ENCODE measurements at places on chromosomes 6 and 20. TPM values are rescaled to one million over a fixed set of nuclear protein-coding genes. Genes with fewer than 3 reads are reported as not detected.

- peak overlapping the region; percentile 77 for H3K27ac ChIP-seq
- peaks cover 2% of the 10 kb centered on the region for H3K27me3 ChIP-seq
- DNase-seq = no peak
- H3K36me3 ChIP-seq = peaks cover 1% of the 10 kb centered on the region
Measured at GRCh38 chr6:90319979-90320685, 23.5 kb upstream of the BACH2 start.

DNA sequence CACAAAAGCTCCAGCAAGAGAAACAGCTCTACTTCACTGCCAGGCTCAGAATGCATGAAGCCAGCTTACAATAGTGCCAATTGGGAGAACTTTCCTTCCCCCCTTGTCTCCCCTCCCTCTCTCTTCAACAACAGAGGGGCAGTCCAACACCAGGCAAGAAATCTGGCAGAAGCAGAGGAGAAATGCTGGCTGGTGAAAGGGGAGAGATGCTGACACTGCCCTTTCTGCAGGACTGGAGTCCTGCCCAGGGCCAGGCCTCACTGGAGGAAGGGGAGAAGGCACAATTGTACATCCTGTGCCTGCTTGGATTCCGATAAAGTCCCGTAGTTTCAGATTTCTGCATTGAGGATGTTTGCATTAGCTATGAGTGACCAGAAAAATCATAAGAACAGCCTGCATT is 148.6 kb downstream of the LRRC1 start:
- no peak for DNase-seq
- no peak overlapping the region for H3K27ac ChIP-seq
- no peaks in the 10 kb centered on the region for H3K36me3 ChIP-seq

DNA sequence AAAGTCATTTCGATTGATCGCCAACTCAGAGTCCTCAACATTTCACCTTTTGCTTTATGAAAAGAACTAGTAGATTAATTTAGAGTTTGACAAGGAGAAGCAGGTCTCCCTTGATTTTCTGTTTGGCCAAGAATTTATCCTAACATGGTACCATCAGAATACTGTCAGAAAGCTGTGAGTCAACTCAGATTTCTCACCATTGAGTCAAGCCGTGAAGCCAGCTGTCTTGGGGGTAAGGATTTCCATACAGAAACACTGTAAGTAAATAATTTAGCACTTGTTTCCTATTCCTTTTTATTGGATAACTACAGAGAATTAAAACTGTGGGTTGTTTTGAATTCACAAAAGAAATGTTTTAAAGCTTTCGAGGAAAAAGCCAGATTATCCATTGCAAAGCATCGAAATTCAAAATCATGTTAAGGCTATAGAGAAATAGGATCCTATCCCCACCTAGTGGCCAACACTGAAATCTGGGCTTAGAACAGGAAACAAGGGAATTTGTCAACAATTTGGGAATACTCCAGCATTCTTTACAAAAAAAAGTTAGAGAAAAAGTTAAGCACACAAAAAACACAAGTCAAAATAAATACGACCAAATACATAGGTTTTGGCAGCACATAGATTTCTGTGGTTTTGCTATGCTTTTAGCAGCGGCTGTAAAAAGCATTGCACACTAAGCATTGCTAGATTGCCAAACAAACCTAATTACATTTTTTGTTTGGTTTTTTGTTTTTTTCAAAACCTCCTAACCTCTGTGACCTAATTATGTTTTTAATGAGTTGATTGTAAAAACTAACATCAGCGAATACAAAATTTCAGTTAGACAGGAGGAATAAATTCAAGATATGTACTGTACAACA is 44.2 kb downstream of the COL11A2 start:
- H3K27ac ChIP-seq = no peak overlapping the region
- H3K4me3 ChIP-seq = no peak overlapping the region
- H3K4me1 ChIP-seq = peaks cover 3% of the 10 kb centered on the region
- H3K36me3 ChIP-seq = peaks cover 2% of the 10 kb centered on the region

DNA sequence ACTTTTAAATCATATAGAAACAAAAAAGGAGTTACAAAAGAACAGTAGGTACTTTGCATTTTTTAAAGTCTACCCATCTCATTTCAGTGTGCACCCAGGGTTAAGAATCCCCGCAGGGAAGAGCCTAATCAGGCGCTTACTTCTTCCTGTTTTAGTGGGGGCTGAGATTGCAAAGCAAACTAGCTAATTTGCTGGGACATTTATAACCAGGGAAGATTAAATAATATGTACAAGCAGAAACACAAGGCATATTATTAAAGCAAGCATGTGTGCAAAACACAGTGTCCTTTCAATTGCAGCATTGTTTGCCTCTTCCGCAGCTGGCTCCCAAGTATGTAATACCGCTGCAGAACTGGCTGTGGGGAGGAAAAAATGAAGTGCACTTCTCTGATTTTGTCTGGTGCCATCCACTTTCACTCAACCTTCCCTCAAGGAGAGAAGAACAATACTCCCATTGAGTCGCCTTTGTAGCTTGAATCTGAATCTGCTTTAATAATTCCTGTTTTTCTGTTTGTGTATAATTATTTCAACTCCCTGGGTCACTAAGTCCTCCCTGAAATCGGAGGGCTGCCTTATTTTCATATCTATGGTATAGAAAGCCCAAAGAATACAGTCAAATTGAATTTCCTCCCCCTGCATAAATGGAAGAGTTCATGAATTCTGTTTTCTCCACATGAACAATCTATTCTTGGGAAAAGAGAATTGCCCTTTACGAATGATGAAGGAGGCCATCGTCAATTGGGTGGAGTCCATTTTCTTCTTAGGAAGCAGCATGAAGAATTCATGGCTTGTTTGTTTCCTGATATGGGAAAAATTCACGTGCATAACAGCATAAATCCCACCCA is 23.3 kb upstream of the BCAS1 start:
- no peak for DNase-seq
- peaks cover 21% of the 10 kb centered on the region for H3K27me3 ChIP-seq
- no peak overlapping the region for H3K27ac ChIP-seq
- no peaks in the 10 kb centered on the region for H3K36me3 ChIP-seq
- no peak overlapping the region for H3K4me3 ChIP-seq
- no peaks in the 10 kb centered on the region for H3K4me1 ChIP-seq

GRCh38 chr6:70846207-70846835 is 110.5 kb downstream of the B3GAT2 start:
- no peak overlapping the region for H3K4me3 ChIP-seq
- DNase-seq = no peak
- no peaks in the 10 kb centered on the region for H3K4me1 ChIP-seq
- H3K27ac ChIP-seq = no peak overlapping the region

- H3K4me3 ChIP-seq = no peak overlapping the region
- no peaks in the 10 kb centered on the region for H3K27me3 ChIP-seq
- H3K4me1 ChIP-seq = no peaks in the 10 kb centered on the region
- H3K36me3 ChIP-seq = no peaks in the 10 kb centered on the region
- H3K27ac ChIP-seq = no peak overlapping the region
- no peak for DNase-seq
Measured at GRCh38 chr6:22328474-22328873, 31.6 kb upstream of the PRL start.

DNA sequence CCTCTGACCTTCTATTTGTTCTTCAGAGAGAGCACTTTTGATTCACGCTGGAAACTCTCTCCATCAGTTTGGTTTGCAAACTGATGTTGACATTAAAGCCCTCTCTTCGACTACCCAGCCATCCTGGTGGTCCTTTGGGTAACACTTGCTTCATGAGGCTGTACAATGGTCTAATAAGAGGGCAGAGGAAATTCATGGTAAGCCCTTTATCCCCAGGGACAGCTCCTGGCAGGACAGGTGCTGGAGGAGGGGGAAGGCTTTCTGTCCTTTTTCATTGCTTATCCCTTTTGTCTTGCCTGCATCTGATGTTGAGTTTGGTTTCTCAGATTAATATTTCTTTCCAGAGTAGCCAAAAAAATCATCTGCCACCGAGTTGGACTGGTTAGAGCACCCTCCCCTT is 52.1 kb upstream of the CD93 start:
- no peak overlapping the region for H3K27ac ChIP-seq
- DNase-seq = no peak
- no peak overlapping the region for H3K4me3 ChIP-seq
- H3K36me3 ChIP-seq = no peaks in the 10 kb centered on the region
- peaks cover 26% of the 10 kb centered on the region for H3K4me1 ChIP-seq
- peaks cover 4% of the 10 kb centered on the region for H3K27me3 ChIP-seq

DNA sequence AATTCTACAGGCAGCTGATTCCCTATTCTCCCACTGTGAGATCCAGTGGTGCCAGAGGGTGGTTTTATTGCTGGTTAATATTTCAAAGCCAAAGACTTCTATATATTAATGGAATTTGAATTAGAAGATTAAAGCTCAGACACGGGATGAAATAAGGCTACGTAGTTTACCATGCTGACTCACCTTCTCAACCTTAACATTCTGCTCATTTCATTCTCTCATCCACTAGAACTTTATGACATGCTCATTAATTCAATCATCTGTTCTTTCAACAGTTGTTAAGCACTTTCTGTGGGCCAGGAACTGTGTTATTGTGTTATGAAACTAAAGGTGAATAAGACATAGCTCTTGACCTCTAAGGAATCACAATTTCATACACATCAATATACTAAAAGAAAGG is 456.9 kb upstream of the MAP3K7 start:
- H3K4me1 ChIP-seq = no peaks in the 10 kb centered on the region
- DNase-seq = no peak
- H3K4me3 ChIP-seq = no peak overlapping the region

DNA sequence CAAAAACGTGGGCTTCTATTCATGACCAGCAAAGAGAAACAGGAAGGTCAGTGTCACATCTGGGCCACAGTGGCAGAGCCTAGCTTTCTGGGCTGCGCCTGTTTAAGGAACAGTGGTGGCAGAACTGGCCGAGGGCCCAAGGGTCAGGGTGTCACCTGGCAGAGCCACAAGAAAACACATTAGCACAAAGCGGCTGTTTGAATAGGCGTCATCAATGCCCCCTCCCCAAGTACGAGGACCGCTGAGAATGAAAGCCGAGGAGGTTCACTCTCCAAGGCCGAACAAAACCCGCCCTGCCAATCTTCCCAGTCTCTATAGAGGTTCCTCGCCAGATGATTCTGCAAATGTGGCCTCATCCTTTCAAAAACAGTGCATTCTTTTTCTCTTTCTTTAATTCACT is 125.2 kb upstream of the TRAF3IP2 start:
- H3K27me3 ChIP-seq = no peaks in the 10 kb centered on the region
- DNase-seq = no peak
- H3K27ac ChIP-seq = peak overlapping the region; percentile 77

- H3K27me3 ChIP-seq = no peaks in the 10 kb centered on the region
- peaks cover 21% of the 10 kb centered on the region for H3K36me3 ChIP-seq
- peak overlapping the region; percentile 89 for H3K27ac ChIP-seq
- peak overlapping the region; percentile 92 for H3K4me3 ChIP-seq
Measured at GRCh38 chr6:135181333-135182070, 394 bp downstream of the MYB start.

- peaks cover 20% of the 10 kb centered on the region for H3K4me1 ChIP-seq
- DNase-seq = no peak
- H3K27me3 ChIP-seq = no peaks in the 10 kb centered on the region
Measured at GRCh38 chr6:134287859-134288537, 29.9 kb downstream of the SGK1 start.

- H3K27me3 ChIP-seq = no peaks in the 10 kb centered on the region
- H3K36me3 ChIP-seq = no peaks in the 10 kb centered on the region
- peaks cover 22% of the 10 kb centered on the region for H3K4me1 ChIP-seq
- DNase-seq = no peak
Measured at GRCh38 chr6:10583509-10583901, 62.4 kb downstream of the GCNT2 start.

DNA sequence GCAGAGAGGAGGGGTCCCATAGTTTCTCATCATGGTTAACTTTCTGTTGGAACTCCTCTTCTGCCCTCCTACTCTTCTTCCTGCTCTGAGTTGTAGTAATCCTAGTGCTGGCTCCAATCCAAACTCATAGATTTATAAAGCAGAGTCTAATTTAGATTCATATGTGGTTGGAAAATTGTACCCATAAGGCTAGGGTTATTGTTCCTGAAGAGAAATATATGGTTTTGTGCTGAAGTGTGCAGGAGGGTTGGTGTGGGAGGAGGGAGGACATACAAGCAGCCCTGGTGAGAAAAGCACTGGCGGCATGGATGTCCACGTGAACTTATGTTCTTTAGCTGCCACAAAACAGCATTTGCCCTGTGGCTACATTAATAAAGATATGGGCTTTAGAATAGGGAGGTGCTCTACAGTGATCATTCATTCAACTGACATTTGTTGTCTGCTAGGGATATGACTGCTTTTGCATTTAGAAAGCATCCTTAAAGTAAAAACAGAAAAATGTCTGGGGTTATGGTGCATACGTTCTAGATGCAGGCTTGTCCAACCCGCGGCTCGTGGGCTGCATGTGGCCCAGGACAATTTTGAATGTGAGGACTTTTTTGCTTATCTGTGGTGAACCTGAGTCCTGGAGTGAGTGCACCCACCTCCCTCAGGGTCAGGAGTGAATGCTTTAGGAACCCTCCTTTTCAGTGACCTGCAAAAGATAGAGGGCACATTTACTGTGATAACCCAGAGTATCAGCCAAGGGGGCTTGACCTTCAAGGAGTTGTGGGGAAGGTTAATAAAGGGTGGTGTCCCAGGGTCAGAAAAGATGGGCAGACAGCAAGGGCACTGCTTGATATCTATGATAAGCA is 4.1 kb downstream of the HLA-A start:
- H3K27me3 ChIP-seq = no peaks in the 10 kb centered on the region
- H3K36me3 ChIP-seq = peaks cover 75% of the 10 kb centered on the region
- DNase-seq = peak; percentile 56
- H3K4me3 ChIP-seq = peak overlapping the region; percentile 95
- peak overlapping the region; percentile 83 for H3K27ac ChIP-seq
- H3K4me1 ChIP-seq = peaks cover 42% of the 10 kb centered on the region

DNA sequence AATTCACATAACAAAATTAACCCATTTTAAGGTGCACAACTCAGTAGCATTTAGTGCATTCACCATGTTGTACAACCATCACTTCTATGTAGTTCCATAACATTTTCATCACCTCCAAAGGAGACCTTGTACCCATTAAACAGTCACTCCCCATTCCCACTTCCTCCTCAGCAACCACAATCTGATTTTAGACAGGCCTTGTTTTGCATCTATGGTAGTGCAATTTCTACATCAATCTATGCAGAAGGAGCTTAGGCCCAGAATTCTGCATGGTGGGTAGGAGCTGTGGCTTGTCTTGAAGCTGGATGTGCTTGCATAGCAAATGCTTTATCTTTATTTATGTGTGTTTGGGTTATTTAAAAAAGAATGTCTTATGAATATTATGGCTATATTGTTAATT is 13.5 kb upstream of the HLA-DQA1 start:
- peaks cover 3% of the 10 kb centered on the region for H3K36me3 ChIP-seq
- peak; percentile 76 for DNase-seq
- H3K4me1 ChIP-seq = peaks cover 46% of the 10 kb centered on the region
- no peaks in the 10 kb centered on the region for H3K27me3 ChIP-seq
- H3K27ac ChIP-seq = peak overlapping the region; percentile 65
- peak overlapping the region; percentile 62 for H3K4me3 ChIP-seq

GRCh38 chr20:58461899-58462298 is 53.3 kb downstream of the APCDD1L start:
- no peaks in the 10 kb centered on the region for H3K27me3 ChIP-seq
- H3K4me3 ChIP-seq = no peak overlapping the region
- no peak for DNase-seq
- H3K4me1 ChIP-seq = no peaks in the 10 kb centered on the region
- H3K27ac ChIP-seq = no peak overlapping the region

- H3K4me3 ChIP-seq = no peak overlapping the region
- H3K27me3 ChIP-seq = peaks cover 17% of the 10 kb centered on the region
- no peak for DNase-seq
- no peaks in the 10 kb centered on the region for H3K4me1 ChIP-seq
- no peak overlapping the region for H3K27ac ChIP-seq
Measured at GRCh38 chr20:24838546-24839535, 110.2 kb upstream of the CST7 start.

Gene GSTA2
- total RNA-seq = not detected

Gene DEFB132
- total RNA-seq = not detected

Gene PPP1R3D
- 6.4 TPM for total RNA-seq

Gene POU5F1
- total RNA-seq = not detected

Gene NEU1
- total RNA-seq = 22.2 TPM

Gene OPRM1
- not detected for total RNA-seq

Gene PLEKHG1
- 0.47 TPM for total RNA-seq

Gene PDE7B
- 16.0 TPM for total RNA-seq
